ENCODE measurements at places on chromosomes 5 and 9.

GRCh38 chr9:98706651-98707165 is 2.0 kb downstream of the GABBR2 start:
- DNase-seq = no peak

DNA sequence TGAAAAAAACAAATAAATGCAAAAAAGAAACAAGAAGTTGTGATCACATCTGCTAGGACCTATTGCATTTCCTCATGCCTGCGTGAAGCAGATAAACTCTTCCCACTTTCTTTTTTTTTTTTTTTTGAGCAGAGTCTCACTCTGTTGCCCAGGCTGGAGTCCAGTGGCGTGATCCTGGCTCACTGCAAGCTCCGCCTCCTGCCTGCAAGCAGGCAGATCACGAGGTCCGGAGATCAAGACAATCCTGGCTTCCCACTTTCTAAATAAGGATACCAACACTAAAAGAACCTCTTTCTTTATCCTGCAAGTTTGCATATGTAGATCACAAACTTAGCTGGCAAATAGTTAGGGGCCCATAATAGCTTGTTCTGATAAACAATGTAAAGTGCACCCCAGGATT is 128.6 kb downstream of the ASTN2 start:
- no peak for DNase-seq

GRCh38 chr5:107753427-107753826 is 82.7 kb upstream of the EFNA5 start:
- DNase-seq = no peak

DNA sequence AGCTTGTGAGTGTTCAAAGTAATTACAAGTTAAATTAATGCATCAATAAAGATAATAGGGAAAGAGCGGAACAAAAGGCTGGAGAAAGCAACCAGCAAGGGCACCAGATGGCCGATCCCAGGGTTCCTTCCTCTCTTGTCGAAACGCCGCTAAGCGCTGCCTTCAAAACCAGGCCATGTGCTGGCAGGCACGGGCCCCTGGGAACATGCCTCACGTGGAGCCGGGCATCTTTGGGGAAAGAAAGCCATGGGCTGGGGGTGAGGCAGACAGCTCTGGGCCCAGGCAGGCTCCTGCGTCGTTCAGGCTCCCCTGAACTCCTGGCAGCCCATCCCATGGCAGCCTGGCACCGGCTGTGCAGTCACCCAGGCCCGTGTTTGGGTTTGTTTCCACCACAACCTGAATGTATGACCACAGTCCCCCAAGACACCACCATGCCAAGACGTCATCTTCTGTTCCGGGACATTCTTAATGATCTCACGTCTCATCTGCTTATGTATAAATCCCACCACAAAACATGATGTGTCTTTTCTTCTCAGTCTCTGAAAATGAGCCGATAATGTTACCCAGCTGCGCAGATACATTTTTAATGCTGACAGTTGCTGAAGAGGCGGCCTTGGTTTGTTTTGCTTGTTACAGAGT is 110.4 kb upstream of the SARDH start:
- no peak for DNase-seq

GRCh38 chr9:133385452-133385851 is 9.3 kb downstream of the STKLD1 start:
- no peak for DNase-seq

GRCh38 chr5:178231539-178232123 is 971 bp downstream of the PHYKPL start:
- no peak for DNase-seq

DNA sequence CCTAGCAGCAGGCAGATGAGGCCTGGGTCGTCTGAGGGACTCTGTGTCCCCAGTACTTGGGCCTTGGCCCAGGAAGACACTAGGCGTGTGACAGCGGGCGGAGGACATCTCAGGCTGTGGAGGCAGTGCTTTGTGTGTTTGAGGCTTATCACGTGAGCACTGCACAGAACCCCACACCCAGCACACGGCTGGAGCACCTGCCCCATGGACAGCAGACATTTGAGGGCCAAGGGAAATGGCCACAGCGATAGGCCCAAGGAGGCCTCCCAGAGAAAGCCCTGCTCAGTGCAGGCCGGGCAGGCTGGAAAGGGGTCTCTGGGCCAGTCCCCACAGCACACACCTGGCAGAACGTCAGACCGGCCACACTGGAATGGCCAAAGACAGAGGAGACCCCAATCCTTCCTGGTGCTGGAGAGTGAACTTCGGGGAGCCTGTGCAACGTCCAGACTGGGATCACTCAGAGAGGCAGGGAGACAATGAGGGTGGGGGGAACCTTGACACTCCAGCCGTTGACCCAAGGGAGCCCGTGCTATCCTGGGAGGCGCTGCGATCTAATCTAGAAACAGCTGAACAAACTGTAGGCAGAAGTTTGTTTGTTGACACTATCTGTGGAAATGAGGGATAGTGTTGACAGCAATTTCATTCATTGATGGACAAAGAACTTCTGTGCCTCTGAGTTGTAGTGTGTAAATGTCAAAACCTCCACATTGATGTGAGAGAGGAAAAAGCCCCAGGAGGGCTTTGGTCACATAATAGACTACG is 19.6 kb upstream of the FLT4 start:
- no peak for DNase-seq

DNA sequence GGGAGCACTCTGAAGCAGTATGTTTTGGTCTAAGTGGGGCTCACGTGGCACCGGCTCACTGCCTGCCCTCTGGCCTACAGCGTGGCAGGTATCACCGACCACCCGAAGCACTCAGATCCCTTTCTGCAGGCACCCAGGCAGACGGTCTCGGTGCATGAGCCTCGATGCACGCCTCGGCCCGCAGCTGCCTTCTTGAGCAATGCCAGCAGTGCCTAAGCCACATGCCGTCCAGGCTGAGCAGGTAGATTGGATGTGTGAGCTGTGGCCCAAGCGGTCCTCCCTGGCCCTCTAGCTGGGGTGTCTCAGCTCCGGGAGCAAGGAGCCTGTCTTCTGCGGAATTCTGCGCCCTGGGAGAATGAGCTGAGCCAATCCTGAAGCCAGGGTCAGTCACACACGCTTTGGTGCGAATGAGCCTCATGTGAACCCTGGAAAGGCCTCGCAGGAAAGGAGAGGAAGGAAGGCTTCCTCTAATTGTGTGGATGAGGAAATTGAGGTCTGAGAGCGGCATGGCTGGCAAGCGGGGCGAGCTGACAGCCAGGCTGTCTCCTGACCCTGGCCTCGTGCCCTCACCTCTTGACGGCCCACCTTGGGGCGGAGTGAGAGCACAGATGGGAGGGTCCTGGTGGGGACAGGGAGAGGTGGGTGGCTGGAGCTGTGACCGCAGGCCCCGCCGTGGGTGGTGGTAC is 14.4 kb downstream of the RXRA start:
- DNase-seq = no peak
